COLO829 (cell line): ENCODE measurements at places on chromosomes 2 and 18.

DNA sequence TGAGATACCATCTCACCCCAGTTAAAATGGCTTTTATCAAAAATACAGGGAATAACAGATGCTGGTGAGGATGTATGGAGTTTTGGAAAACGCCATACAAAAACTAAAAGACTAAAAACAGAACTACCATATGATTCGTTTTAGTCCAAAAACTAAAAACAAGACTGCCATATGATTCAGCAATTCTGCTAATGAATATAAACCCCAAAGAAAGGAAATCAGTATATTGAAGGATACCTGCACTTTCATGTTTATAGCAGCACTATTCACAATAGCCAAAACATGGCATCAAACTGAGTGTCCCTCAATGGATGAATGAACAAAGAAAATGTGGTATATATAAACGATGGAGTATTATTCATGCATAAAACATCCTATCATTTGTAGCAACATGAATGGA, 224.4 kb upstream of the MC4R start:
- no peak for DNase-seq

DNA sequence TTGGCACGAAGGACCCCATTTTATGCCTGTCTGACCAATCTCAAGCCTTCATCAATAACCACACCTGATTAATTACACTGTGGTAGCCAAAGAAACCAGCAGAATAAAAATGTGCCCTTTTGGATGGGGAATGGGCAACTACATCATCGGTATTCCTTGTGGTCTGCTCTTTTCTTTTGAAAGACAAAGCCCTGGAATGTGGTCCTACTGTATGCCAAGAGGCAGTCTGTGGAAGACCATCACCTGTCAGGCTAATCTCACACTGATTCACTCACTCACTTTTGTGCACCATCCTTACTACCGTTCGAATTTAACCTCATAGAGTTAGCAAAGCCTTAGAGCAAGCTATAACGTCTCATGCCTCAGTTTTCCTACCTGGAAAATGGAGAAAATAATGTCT, 275.2 kb upstream of the LRRTM1 start:
- DNase-seq: no peak

DNA sequence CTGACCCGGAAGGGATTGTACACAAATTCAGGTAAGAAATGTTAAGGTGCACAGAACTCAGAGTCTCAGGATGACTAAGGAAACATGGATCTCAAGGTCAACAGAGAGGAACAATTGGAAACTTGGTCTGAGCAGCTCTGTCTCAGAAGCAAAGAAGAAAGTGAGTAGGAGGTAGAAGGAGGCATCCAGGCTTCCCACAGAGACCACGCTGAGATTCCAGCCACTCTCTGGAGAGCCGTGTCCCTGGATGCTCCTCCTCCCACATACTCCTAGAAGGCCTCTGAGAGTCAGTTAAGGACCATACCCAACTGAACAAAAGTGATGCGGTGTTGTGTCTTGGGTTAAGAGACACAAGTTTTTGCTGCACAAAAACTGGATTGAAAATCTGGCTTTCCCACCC, 8.6 kb upstream of the PLB1 start:
- no peak for DNase-seq

DNA sequence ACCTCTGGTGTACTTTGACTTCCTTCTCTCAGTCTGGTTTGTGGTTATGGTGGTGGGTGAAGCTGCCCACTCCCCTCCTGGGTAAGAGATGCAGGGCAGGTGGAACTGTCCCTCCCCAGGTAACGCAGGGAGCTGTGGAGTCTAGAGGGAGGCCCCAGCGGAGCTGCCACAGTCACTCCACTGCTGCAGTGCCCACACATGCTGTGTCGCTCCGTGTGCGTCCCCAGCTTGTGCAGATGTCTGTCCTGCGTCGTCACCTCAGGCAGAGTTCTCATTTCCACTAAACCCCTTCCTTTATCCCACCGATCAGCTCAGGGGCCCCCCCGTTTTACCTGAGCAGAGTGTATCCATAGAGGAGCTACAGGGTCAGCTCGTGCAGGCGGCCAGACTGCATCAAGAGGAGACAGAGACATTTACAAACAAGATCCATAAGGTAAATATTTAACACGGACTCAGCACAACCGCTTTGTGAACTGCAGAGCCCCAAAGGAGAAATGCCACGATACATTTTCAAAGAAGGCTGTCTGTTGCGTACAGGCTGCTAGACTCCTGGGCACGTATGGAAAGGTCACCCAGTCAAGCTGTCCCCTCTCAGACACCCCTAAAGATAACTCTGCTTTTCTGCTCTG, 87.4 kb downstream of the MTCL1 start:
- no peak for DNase-seq

GRCh38 chr2:234285541-234285940, 211.3 kb downstream of the ARL4C start:
- no peak for DNase-seq

DNA sequence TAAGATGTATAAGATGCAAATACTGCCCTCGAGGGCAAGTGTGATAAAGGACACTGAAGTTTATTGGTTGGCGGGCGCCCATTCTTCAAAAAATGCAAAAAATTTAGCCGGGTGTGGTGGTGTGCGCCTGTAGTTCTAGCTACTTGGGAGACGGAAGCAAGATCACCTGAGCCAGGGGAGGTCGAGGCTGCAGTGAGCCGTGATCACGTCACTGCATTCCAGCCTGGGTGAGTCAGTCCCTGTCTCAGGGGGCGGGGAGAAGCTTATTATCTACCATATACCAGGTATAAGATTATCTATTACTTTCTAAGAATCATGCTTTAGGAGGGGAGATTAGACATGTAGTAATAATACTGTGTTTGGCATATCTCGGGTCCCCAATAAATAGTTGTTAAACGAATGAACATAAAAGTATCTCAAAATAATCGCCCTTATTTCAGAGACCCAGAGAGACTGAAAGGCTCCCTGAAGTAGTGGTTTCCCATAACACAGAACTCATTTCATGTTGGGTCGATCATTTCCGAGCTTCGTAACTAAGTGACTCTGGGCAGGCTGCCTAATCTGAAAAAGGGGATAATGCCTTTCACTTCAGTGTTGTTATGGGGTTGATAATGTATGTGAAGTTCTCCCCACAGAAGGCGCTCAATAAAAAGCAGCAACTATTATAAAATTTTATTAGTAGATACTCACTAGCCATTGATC, 1.2 kb upstream of the SELENOI start:
- no peak for DNase-seq

DNA sequence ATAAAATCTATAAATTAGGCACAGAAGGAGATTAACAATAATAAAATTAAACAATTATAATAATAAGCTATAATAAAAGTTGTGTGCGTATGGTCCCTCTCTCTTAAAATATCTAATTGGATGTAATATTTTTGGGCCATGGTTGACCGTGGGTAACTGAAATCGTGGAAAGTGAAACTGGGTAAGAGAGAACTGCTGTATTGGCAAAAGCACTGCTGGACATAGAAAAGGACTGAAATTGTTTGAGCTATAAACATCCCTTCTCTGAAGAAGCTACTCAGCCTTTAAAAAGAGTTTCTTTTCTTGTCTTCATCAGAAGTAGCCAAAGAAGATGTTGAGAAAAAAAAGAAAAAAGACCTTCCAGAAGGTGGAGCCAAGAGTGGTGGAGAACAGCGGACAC, 379.4 kb downstream of the ZNF521 start:
- no peak for DNase-seq

DNA sequence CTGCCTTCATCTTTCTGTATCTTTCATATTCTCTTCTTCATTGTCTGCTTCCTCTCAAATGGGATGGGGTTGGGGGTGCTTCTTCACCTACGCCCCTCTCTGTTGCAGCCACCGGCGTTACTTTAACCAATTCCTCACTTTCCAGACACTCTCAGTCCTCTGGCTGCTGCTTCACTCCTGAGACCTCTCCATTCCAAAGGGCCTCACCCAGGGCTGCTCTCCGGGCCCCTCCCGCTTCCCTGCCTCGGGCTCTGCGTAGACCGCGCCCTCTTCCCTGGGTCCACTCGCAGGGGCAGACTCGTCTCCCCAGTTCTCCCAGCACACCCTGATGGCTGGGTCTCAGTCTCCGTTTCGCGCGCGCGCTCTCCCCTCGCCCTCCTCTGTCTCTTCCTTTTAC, 926 bp downstream of the SERPINB8 start:
- no peak for DNase-seq

- DNase-seq: peak; percentile 54
Observed at GRCh38 chr18:48922801-48923730, 27.7 kb downstream of the SMAD7 start.

DNA sequence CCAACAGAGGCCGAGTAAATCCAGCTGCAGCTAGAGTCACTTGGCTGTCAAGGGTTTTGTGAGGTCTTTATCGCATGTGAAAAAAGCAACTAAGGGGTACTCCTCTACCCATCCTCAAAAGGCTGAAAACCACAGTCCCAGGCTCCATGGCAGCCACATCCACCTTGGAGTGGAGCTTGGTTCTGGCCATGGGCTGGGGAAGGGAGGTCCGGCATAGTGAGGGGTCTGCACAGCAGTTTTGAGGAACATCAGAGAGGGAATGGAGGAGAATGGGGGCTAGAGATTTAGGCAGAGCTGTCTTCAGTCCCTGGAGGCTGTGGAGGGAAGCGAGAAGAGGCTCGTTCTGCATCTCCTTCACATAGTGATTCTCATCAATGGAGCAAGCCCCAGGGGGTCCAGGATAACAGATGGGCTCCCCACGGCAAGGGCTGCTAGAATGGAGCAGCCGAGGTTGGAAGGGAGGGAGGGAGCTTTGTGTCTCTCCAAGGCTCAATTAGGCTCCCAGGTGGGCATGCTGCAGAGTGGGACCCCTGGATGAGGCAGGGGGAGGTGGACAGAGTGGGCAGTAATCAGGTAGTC, 21.0 kb downstream of the MROH2A start:
- DNase-seq: no peak

DNA sequence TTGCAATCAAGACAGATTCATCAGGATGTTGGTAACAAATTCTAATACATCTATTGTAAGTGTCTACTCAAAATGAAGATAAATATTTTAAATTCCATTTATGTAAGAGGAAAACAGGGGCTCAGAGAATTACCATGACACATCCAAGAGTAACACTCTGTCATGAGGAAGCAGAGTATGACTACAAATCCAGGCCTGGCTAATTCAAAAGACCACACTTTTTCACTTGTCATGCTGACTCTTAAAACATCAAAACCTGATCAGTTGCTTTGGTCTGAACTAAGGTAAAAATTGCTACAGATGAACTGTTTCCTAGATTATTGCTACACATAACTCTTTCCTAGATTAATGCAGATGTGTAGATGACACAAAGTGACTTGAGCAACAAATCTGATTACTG, 880.6 kb downstream of the TSN start:
- peak; percentile 46 for DNase-seq

GRCh38 chr2:85733121-85733960, 20.4 kb upstream of the ATOH8 start:
- DNase-seq: no peak

- DNase-seq: peak; percentile 95
Observed at GRCh38 chr2:677056-677958, at the start of gene TMEM18. Gene TMEM18 (minus strand): TSS chr2:677406. CDS start chr2:677345, 61 bp downstream.

DNA sequence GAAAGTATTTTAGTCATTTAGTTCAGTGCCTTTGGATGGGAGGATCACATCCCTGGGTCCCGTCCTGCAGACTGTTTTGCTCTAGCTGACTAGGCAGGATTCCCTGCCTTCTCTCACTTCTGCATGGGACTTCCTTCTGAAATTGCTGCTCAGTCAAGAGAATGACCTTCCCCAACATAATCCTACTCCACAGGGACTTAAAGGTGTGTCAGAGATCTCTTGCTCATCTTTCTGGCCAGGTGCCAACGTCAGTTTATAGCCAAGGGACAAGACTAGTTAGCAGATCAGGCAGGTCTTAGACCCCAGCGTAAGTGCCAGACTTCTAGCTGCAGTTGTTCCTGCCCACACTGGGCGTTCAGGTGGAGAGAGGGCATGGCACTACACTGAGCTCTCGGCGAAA, 9.5 kb upstream of the IL1B start:
- DNase-seq: no peak
